Hindlimb muscle (tissue), 1 donor: ENCODE measurements at places on chromosomes 5 and 9. TPM values are rescaled to one million over a fixed set of nuclear protein-coding genes. Genes with fewer than 3 reads are reported as not detected.

- DNase-seq: no peak
Observed at GRCh38 chr5:5342784-5343183, 79.7 kb upstream of the ICE1 start.

DNA sequence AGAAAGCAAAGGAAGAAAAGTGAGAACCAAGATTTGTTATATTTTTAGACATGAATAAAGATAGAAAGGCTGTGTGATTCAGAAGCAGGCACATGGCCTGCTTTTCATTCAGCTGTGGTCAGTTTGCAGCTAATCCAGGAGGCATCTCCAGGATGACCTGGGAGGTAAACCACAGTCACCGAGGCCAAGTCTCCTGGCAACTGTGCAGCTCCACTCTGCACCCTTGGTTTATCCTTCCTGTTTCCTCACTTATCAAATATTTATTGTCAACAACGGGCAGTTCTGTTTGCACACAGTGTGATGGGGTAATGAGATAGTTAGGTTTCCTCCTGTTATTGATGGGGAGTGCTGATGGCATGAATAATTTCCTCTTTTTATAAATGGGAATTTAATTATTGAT, 243.0 kb downstream of the PSAT1 start:
- DNase-seq: no peak

GRCh38 chr5:93100428-93100827, 480.6 kb downstream of the NR2F1-AS1 start:
- DNase-seq: no peak

Gene BAAT
- polyA plus RNA-seq: 0.66 TPM

DNA sequence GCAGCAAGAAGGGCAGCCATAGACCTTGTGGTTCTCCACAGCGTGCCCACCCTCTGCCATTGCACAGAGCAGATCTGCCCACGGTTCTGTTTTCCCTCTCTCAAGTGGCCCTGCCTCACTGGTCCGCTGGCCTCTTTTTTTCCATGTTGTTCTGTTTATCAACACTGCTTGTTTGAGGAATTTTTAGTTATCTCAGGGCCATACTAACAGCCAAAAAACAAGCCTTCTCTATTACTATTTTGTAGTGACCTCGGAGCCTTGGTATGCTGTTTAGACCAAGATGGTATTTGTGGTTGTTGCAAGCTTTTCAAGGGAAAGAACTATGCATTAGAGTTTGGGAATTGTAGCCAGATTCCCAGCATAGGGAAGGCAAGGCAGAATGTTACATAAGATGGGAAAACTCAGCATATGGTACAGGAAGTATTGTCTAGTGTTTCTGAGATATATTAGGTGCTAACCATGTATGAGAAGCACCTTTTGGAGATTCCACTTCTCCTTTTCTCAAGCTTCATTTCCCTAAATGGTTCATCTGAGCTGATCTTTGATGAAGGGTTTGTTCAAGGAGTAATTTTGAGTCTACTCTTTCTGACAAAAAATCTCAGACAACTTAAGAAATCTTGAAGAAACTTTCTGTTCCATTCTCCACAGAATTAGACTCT, 54.3 kb downstream of the NUP214 start:
- no peak for DNase-seq

DNA sequence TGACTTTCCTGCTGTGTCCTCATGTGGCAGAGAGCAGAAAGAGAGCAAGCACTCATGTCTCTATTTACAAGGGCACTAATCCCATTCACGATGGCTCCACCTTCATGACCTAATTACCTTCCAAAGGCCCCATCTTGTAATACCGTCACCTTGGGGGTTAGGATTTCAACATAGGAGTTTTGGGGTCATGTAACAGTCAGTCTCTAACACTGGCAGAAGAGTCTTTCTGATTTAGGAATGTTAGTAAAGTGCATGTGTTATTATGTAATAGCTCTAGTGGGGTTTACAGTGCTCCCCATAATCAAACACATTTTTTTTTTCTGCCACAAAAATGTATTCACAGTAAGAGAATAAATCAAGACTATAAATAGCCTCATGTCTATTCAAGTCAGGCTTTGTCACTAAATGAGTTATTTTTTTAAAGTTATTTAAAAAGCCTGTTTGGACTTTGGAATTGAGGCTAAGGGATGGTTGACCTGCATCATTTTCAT, 19.1 kb downstream of the GALNT10 start:
- no peak for DNase-seq

Gene BRD8
- 54.7 TPM for polyA plus RNA-seq

Gene PAEP
- polyA plus RNA-seq: not detected

GRCh38 chr9:68704814-68705530, at the start of gene PIP5K1B:
TSS of gene PIP5K1B (plus strand) at chr9:68705240. CDS start at chr9:68822615, 117,375 bp downstream.
- peak; percentile 65 for DNase-seq

- no peak for DNase-seq
Observed at GRCh38 chr5:17415321-17415758, 82.7 kb upstream of the TAF11L2 start.

DNA sequence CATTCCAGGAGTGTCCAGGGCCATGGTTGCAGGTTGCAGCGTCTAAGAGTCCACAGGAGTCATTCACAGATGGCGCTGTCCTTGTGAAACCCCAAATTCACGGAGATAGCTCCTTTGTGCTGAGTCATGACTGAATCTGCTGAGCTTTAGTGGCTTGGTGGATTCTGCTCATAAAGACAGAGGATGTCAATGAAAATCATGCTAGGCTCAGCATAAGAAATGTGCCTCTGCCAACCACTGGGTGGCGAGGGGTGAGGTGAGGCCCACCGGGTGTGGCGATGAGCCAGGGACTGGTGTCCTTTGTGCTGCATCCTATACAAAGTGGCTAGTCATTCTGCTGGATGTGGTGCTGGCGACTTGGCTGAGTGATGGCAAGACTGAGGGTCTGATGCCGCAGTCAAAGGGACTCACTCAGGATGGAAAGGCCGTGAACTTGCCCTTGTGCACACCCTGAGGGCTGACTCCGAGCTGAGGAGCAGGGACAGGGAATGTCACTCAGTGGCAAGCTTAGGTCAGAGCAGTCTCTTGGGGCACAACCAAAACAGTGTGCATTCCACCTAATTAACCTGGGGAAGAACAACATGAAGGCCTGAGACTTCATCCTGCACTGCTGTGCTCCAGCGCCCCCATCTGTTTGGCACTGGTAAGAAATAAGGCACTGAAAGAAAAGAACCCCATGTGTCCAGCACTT, 71.5 kb downstream of the DAP start:
- DNase-seq: no peak

GRCh38 chr5:178284093-178284675, 51.6 kb upstream of the PHYKPL start:
- no peak for DNase-seq

GRCh38 chr9:89998633-89999032, 393.8 kb downstream of the GADD45G start:
- DNase-seq: no peak

GRCh38 chr9:94904806-94905205, 178.3 kb downstream of the AOPEP start:
- DNase-seq: no peak

Gene PCDHGB1
- polyA plus RNA-seq: 0.45 TPM

Gene CCL19
- not detected for polyA plus RNA-seq

DNA sequence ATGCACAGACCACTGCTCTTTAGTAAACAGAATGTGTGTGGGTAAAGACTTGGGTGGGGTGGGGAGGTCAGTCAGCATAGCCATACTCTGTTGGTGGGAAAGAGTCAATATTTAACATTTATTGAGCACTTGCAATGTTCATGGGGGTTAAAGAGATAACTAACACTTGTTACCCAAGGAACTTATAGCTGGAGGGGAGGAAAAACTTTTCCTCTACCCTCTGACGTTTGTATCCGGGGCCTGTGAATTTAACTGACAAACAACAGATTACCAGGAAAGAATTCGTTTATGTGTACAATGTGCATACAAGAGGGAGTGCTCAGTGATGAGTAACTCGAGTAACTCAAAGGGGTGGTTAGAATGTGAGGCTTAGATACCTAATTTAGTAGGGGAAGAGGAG, 6.8 kb upstream of the CLINT1 start:
- no peak for DNase-seq

DNA sequence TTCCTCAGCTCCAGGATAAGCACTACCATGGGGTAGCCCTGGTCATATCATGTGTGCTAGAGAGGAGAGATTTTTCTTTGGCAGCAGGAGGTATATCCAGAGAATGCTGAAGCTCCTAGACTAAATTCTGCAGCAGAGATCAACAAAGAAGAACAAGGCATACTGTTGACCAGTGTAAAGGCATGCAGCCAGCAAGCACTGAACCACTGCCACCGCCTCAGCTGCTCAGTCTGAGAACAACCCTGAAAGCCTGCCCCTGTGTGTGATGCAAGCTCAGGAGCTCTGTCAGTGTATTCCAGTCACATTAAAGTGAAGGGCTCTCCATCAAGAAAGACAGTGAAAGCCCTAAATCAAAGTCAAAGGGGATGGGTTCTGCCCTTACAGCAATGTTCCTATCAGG, 439.5 kb upstream of the CD180 start:
- no peak for DNase-seq

Gene RNF208
- polyA plus RNA-seq: 4.2 TPM

DNA sequence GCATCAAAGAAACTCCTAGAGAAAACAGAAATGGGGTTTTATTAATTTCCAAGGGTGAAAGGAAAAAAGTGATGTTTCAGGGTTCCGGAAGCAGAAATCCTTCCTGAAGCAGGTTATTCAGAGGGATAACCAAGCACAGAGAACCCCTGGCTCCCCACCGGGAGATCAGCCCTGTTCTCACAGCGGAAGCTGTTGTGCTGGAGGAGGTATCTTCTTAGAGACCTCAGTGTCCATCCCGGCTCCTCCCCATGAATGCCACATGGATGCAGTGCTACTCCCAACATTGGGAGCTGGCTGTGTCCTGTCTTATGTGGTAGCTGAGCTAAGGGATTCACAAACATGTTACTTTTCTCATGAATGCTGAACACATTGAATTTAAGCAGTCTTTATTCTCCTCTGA, 80.9 kb upstream of the IRX2 start:
- DNase-seq: no peak

- no peak for DNase-seq
Observed at GRCh38 chr5:154647114-154647760, 107.9 kb upstream of the LARP1 start.

DNA sequence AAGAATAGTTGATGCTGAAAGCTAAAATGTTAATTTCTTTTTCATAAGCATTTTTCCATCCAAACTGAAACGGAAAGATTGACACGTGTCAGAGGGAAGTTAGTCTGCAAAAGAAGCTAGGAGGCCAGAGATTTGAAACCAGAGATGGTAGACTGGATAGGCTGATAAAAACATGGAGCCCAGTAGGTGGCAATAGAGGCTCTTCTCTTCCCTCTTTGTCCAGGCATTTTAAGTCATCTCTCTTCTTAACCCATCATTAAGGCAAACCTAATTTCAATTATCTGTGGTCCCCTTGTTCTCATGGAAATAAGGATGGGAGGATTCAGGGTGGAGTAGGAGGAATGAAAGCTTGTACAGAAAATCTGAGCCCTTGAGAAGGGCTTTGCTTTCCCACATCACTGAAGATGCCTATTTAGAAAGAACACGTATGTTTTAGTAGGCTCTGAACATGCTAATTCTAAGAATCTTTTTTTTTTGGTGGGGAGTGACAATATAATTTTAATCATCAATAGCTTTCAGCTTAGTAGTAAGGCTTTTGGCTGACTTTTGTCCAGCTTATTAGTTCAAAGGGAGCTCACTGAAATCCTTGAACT, 66.6 kb downstream of the ZNF474 start:
- DNase-seq: peak; percentile 58

- DNase-seq: peak; percentile 26
Observed at GRCh38 chr9:128005923-128006322, 25.1 kb upstream of the EEIG1 start.

Gene CEMIP2
- polyA plus RNA-seq: 26.5 TPM

Gene TJP2
- 13.5 TPM for polyA plus RNA-seq

DNA sequence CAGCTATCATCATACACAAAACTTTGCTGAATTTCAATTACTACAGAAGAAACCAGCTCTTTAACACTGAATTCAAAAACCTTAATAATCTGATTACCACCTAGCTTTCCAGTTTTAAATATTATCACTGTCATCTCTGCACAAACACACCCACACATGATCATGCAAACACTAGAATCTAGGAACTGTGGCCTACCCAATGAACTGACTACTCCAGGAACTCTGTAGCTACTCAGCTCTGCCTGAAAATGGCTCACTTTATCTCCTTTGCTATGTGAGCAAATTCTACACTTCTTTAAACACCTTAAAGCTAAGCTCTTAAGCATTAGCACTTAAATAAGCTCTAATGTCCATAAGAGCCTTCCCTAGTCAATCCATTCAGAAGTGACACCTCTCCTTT, 123.3 kb upstream of the DPYSL3 start:
- no peak for DNase-seq

DNA sequence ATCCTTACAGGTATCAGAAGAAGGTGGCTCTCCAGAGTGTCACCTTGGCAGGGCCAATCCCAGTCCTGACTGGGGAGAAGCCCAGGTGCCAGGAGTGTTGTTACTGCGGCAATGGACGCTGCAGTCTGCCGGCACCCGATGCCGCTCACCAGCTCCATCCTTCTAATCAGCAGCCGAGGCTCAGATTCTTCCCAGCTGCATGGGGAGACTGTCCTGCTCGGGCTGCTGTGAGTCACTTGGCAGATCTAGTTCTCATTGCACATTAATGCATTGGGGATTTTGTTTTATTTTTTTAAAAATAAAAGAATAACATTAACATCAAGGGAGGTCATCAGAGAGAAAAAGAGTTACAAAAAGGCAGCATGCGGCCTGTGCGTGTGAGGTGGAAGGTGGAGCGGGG, 115.8 kb downstream of the MTX3 start:
- DNase-seq: no peak

Gene RASGRF2
- 1.1 TPM for polyA plus RNA-seq

DNA sequence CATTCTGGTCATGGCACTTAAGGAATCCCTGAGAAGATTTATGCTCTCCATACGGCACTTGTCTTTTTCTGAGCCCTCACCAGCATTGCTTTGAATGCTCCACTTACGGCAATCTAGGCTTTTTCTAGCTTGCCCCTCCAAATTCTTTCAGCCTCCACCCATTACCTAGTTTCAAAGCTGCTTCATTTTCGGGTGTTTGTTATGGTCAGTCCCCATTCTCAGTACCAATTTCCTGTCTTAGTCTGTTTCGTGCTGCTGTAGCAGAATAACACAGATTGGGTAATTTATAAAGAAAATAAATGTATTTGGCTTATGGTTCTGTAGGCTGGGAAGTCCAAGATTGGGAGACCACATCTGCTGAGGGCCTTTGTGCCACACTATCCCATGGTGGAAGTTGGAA, 42.0 kb downstream of the ARHGEF28 start:
- no peak for DNase-seq

Gene PLAC8L1
- polyA plus RNA-seq: 1.3 TPM

Gene GOLM1
- polyA plus RNA-seq: 44.3 TPM

Gene TEX48
- not detected for polyA plus RNA-seq

DNA sequence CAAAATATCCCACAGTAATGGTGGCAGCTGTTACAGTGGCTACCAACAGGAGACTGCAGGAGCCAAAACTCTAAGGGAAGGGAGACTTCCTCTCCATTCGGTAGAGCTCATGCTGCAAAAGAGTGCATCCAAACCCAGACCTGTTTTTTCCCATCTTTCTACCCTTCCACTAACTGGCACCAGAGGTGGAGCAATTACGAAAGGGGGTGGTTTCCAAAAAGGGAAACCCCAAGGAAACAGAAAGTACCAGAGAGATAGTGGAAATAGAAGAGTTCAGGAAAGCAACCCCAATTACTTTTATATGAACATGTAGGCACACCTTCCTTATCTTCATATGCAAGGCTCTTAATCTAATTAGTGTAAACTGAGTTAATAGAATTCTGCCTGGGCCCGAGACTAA, 7.3 kb upstream of the WDR41 start:
- DNase-seq: no peak

GRCh38 chr9:36006549-36007315, 30.0 kb upstream of the RECK start:
- DNase-seq: no peak
